ENCODE measurements at places on chromosomes 6 and 20. TPM values are rescaled to one million over a fixed set of nuclear protein-coding genes. Genes with fewer than 3 reads are reported as not detected.
A peak's percentile ranks its signal among the peaks of the same experiment; 100 is the strongest.

- no peak for DNase-seq
Observed at GRCh38 chr20:39631557-39631956, 669.4 kb downstream of the DHX35 start.

DNA sequence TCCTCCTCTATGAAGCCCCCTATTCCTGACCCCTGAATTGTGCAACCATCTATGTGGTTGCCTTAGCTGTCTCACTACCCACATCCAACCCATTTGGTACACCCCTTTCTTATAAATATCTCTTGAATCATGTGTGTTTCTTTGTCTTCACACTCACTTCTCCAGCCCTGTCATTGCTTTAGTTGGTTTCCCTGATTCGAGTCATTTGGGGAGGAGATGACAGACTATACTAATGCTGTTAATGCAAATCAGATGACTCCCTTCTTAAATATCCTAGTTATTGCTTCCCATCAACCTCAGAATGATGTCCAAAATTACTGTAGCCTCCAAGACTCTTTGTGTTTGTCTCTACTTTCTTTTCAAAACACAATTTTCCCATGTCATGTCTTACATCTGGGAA lies 23.0 kb downstream of the SLC35D3 start:
- no peak for DNase-seq

DNA sequence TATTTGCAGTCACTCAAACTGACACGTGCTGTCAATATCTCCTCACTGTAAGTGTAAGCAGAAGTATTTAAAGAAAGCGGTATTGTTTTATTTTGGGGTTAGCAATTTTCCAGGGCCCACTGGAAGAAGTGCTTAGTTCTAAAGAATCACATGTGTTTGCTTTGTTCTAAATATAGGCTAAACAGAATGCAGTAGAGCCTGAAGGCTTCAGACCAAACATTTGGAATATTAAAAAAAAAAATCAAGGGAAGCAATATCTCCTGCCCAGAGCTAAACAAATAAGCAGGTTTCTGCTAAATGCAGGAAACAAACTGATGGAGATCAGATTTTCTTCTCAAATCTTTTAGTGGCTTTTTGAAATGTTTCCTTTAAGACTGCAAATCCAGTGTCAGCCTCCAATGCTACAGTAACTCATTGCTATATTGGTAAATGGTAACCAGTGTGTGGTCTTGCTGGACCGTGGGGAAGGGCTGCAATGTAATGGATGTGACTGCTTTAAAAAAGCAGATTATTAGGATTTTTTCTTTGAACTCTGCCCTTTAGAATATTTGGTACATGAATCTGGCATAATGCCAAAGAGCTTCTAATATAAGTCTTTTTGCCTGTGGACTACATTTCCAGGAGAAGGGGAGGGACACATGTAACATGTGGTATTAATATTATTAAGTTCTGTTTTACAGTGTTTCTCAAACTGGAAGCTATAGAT lies 317.1 kb upstream of the FERMT1 start:
- DNase-seq: no peak

DNA sequence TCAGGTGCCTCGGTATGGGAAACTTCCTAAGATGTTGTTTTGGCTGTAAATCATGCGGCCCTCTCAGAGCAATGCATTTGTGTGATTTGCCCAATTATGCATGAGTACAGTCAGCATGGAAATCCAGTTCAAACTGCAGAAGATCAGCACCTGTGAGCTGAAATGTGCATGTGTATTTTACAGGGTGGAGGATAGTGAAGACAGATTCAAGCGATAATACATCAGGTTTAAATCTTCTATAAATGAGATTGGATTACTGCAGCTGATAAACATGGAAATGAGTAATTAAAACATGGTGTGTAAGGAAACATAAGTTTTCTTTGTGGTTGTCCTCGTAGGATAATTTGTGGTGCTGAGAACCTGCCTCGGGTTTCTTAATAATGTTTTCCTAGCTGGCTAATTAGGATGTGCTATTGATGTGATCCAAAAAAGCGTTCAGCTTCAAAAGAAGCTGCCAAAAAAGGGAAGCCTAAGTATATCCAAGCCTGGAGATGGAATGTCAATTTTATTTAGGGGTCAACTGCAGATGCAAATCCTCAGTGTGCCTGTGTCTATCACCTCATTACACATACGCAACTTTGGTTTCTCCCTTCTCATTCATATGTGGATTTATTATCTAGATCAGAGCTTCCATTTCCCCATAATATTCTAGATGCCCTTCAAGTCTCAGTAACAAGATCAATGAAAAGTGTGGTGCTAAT lies 117.1 kb upstream of the CCDC28A start:
- DNase-seq: no peak

DNA sequence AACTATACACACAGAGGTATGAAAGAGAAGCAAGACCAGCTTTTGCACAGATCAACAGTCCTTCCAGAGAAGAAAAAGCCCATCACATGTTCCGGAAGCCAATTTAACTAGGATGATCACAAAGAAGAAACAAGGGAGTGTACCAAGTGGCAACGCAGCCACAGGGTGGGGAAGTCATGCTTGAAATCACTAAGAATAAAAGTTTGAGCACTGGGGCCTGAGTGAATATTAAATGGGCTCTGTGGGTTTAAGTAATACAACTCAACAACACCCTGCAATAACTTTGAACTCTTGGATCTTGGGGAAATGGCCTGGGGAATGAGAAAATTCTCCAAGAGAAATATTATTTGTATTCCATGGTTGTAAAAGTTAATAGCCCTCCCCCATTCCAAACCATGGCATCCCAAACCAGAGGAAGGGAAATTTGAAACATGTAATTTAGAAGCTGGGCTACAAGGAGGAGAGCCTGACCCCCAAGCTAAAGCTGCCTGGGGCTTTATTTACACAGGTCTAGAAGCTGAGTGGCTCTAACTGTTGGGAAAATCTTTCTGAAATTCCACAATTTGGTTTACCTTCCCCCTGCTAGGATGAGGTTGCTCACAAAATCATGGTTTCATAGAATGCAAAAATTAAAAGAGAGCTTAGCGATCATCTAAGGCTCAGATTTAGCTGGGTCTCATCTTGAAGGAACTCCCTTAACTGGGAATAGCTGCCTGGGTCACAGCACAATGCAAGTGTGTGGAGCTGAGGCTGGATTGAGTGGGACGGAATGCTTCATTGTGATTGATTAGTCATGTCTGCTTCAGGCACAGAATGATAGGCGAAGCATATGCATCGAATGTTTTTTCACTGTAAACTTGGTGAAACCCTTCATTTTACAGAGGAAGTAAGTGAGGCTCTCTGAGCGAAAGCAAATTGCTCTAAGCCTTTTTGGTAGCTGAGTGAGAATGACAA lies 143.6 kb downstream of the BMP7 start:
- DNase-seq: no peak

- no peak for DNase-seq
Observed at GRCh38 chr6:16184129-16184528, 54.3 kb upstream of the GMPR start.

DNA sequence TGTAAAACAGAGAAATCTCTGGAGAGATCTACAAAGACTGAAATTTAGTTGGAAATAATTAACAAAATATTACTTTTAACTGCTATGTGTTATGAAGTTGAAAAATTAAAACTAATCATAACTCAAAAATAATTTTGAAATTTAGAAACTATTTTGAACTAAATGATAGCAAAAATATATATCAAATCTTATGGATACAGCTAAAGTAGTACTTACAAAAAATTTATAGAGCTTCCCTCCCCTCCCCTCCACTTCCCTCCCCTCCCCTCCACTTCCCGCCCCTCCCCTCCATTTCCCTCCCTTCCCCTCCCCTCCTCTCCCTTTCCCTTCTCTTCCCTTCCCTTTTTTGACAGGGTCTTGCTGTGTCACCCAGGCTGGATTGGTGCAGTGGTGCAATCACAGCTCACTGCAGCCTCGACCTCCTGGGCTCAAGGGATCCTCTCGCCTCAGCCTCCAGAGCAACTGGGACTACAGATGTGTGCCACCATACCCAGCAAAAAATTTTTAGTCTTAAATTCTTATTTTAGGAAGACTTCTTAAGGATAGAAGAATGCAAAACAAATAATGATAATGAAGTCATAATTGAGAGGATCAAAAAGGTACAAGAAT lies 87.2 kb upstream of the RGS17 start:
- DNase-seq: no peak

DNA sequence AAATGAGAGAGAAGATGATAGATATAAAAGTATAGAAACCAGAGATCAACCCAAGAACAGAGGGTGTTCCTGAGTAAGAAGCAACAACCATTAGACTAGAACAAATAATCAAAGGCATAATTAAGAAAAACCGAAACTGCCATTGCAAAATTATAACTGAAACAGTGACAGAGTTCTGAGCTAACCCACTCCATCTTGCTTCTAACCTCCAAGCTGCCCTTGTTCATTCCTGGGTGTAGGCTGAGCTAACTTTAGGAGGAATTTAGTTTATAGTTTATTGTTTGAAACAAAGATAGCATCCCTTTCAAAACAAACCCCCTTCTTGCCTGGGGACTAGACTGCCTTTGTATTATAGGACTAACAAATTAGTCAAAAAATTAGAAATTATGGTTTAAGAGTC lies 56.1 kb upstream of the PRND start:
- no peak for DNase-seq

DNA sequence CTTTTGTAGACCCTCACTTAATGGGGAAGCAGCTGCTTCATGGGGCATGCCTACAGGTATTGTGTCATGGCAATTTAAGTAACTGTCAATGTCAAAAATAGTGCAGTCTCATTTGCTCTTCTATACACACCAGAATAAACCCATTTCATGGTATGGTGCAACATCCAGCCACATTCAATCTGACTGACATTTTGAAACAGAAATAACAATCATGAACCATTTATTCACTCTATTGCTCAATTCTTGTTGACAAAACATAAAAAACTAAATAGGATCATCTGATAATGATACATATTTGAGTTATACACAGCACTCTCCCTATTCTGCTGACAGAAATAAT lies 122.9 kb downstream of the MAP7 start:
- DNase-seq: no peak

GRCh38 chr20:50636601-50637540 lies 54.5 kb downstream of the RIPOR3 start:
- no peak for DNase-seq

DNA sequence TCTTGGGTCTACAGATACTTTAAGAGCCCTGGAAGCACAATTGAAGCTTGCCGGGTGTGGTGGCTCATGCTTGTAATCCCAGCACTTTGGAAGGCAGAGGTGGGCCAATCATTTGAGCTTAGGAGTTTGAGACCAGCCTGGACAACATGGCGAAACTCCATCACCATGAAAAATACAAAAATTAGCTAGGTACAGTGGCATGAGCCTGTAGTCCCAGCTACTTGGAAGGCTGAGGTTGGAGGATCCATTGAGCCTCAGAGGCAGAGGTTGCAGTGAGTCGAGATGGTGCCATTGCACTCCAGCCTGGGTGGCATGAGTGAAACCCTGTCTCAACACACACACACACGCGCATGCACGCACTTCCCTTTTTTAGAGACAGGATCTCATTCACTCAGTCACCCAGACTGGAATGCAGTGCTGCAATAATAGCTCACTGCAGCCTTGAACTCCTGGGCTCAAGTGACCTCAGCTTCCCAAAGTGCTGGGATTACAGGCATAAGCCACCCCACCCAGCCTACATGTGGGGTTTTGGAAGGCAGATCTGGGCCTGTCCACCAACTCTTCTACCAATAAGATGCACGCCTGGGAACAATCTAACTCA lies 182.5 kb upstream of the JARID2 start:
- DNase-seq: peak; percentile 34

DNA sequence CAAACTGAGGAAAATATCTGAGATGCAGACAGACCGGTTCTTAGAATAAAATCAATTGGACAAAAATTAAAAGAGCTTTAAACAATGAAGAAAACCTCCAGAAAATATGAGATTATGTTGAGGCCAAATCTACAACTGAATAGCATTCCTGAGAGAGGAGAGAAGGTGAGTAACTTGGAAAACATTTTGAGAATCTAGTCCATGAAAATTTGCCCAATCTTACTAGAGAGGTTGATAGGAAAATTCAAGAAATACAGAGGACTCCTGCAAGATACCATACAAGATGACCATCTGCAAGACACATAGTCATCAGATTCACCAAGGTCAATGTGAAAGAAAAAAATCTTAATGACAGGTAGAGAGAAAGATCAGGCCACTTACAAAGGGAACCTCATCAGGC lies 437.7 kb upstream of the ADGRB3 start:
- DNase-seq: no peak

DNA sequence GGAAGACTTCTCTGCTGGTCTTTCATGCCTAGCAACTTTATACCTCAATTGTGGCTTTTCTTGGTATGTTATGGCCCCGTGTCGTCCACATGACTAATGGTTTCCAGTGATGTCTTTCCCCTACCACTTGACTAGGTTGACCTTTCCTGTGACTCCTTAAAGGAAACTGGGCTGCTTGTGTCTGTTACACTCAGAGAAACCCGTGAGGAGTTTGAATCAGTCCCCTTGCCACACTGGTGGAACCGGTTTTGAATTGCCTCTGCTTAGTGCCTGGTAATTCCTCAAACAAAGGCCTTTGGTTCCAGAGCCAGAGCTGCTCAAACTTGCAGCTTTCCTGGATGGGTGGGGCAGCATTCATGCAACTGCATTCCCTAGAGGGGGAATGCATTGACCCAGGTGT lies 21.9 kb downstream of the ECT2L start:
- DNase-seq: no peak

GRCh38 chr6:48135323-48136084 lies 24.5 kb upstream of the PTCHD4 start:
- no peak for DNase-seq

- DNase-seq: no peak
Observed at GRCh38 chr6:20814494-20814893, 280.2 kb downstream of the CDKAL1 start.

- no peak for DNase-seq
Observed at GRCh38 chr6:40473026-40473425, 114.1 kb downstream of the LRFN2 start.

DNA sequence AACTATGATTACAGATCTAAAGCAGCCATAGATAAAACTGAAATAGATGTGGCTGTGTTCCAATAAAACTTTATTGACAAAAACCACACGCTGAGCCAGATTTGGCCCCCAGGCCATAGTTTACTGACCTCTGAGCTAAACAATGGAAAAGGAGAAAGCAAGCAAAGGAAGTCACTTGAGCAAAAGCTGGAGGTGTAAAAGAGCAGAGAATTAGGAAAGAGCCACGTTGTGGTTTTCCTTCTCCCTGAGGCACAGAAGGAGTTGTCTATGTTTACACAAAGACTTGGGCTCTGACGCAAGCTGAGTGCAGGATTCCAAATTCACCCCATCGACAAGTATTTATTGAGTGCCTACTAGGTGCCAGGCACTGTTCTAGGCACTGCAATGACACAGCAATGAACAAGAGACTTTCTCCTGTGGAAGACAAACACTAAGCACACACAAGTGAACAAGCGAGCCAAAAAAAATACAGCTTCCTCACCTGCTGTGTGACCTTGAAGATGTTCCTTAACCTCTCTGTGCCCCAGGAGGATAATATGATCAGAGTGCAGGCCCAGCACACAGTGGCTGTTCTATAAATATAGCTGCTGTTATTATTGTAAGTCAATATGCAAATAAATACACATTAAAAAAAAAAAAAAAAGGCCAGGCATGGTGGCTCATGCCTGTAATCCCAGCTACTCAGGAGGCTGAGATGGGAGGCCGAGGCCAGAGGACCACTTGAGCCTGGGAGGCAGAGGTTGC lies 75.4 kb upstream of the PTPN1 start:
- no peak for DNase-seq

GRCh38 chr6:75024828-75025227 lies 181.0 kb downstream of the COL12A1 start:
- no peak for DNase-seq

The TMC2 gene
- polyA plus RNA-seq: 0.03 TPM

The RBPJL gene
- polyA plus RNA-seq: 0.04 TPM

The AGER gene
- polyA plus RNA-seq: 0.91 TPM

The C20orf144 gene
- polyA plus RNA-seq: 0.05 TPM

The HSPA1L gene
- 3.3 TPM for polyA plus RNA-seq

The METTL24 gene
- polyA plus RNA-seq: 0.04 TPM

The TBX18 gene
- polyA plus RNA-seq: 0.53 TPM

The ID4 gene
- 0.79 TPM for polyA plus RNA-seq

Data from psoas muscle (tissue), 8 donors.